ENCODE measurements at places on chromosomes 7 and 10. TPM values are rescaled to one million over a fixed set of nuclear protein-coding genes. Genes with fewer than 3 reads are reported as not detected.

Gene MMD2
- total RNA-seq, result not detected

GRCh38 chr7:113799896-113800295, 118.9 kb downstream of the PPP1R3A start:
- no peak for DNase-seq
- no peak overlapping the region for H3K27ac ChIP-seq
- no peaks in the 10 kb centered on the region for H3K36me3 ChIP-seq
- H3K27me3 ChIP-seq, result no peaks in the 10 kb centered on the region
- H3K4me3 ChIP-seq, result no peak overlapping the region

Gene GPER1
- total RNA-seq, result 8.1 TPM

DNA sequence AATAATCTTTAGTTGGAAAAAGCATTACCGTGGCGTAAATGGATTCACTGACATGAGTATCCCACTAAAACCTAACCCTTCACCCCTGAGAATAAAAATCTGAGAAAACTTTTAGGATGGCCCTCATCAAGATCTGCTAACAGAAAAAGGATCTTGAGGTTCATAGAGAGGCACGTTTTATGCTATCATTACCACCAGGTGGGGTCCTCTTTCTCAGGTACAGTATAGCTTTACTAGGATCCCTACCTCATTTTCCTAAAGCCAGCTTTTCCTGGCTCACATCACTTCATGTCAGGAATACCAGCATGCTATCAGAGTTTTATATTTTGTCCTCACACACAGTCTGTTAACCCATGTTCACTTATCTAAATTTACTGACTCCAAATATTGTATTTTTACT, 173.7 kb downstream of the POM121L12 start:
- DNase-seq, result no peak
- no peak overlapping the region for H3K4me3 ChIP-seq
- H3K4me1 ChIP-seq, result no peaks in the 10 kb centered on the region
- H3K36me3 ChIP-seq, result no peaks in the 10 kb centered on the region
- no peaks in the 10 kb centered on the region for H3K27me3 ChIP-seq

- H3K27me3 ChIP-seq, result no peaks in the 10 kb centered on the region
- H3K4me3 ChIP-seq, result peak overlapping the region; percentile 80
- H3K27ac ChIP-seq, result peak overlapping the region; percentile 93
- H3K36me3 ChIP-seq, result no peaks in the 10 kb centered on the region
These were observed 1.6 kb downstream of the CDK14 start for GRCh38 chr7:90597563-90598253.

Gene CHRM2
- total RNA-seq, result 0.63 TPM

- no peak for DNase-seq
- H3K4me3 ChIP-seq, result no peak overlapping the region
- no peak overlapping the region for H3K27ac ChIP-seq
- no peaks in the 10 kb centered on the region for H3K4me1 ChIP-seq
- H3K27me3 ChIP-seq, result no peaks in the 10 kb centered on the region
These were observed 49.8 kb downstream of the EPDR1 start for GRCh38 chr7:37970211-37970610.

Gene TFPI2
- 9.0 TPM for total RNA-seq

GRCh38 chr7:64632029-64632428, 33.9 kb upstream of the ZNF107 start:
- H3K27me3 ChIP-seq, result no peaks in the 10 kb centered on the region
- DNase-seq, result no peak
- H3K36me3 ChIP-seq, result no peaks in the 10 kb centered on the region
- no peak overlapping the region for H3K27ac ChIP-seq

Gene OR2F2
- total RNA-seq, result not detected

DNA sequence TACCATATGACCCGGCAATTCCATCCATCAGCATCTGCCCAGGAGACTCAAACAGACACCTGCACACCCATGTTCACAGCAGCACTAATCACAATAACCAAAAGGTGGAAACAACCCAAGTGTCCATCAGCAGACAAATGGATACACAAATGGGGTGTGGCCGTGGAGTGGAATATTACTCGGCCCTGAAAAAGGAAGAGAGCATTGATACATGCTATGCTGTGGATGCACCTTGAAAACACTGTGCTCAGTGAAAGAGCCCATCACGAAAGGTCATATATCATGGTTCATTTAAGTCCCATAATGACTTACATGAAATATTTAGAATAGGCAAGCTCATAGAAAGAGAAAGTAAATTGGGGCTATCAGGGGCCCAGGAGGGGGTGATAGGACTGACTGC, 57.5 kb upstream of the DNAAF5 start:
- no peaks in the 10 kb centered on the region for H3K36me3 ChIP-seq
- no peaks in the 10 kb centered on the region for H3K27me3 ChIP-seq
- peaks cover 3% of the 10 kb centered on the region for H3K4me1 ChIP-seq
- H3K4me3 ChIP-seq, result no peak overlapping the region

Gene KIAA1549
- total RNA-seq, result 4.1 TPM

GRCh38 chr7:43042302-43042701, 70.1 kb upstream of the HECW1 start:
- H3K27me3 ChIP-seq, result no peaks in the 10 kb centered on the region
- H3K27ac ChIP-seq, result no peak overlapping the region
- DNase-seq, result no peak
- no peak overlapping the region for H3K4me3 ChIP-seq
- no peaks in the 10 kb centered on the region for H3K4me1 ChIP-seq

- H3K27me3 ChIP-seq, result no peaks in the 10 kb centered on the region
- no peaks in the 10 kb centered on the region for H3K36me3 ChIP-seq
- no peak overlapping the region for H3K4me3 ChIP-seq
- H3K27ac ChIP-seq, result no peak overlapping the region
- peaks cover 16% of the 10 kb centered on the region for H3K4me1 ChIP-seq
- DNase-seq, result no peak
These were observed 172.6 kb upstream of the KLF14 start for GRCh38 chr7:130906575-130906974.

Gene FAM25G
- total RNA-seq, result not detected

DNA sequence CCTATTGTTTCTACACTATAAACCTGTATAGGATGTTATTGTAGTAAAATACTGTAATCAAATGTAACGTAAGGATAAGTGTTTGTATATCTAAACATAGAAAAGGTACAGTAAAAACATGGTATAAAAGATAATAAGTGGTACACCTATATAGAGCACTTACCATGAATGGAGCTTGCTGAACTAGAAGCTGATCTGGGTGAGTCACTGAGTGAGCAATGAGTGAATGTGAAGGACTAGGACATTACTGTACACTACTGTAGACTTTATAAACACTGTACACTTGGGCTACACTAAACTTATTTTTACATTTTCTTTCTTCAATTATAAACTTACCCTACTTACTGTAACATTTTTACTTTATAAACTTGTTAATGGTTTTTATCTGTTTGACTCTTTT, 732.9 kb upstream of the LRRN3 start:
- no peak for DNase-seq
- H3K4me3 ChIP-seq, result no peak overlapping the region
- H3K4me1 ChIP-seq, result no peaks in the 10 kb centered on the region
- no peaks in the 10 kb centered on the region for H3K27me3 ChIP-seq
- H3K27ac ChIP-seq, result no peak overlapping the region
